ENCODE measurements at places on chromosomes 1 and 21.

DNA sequence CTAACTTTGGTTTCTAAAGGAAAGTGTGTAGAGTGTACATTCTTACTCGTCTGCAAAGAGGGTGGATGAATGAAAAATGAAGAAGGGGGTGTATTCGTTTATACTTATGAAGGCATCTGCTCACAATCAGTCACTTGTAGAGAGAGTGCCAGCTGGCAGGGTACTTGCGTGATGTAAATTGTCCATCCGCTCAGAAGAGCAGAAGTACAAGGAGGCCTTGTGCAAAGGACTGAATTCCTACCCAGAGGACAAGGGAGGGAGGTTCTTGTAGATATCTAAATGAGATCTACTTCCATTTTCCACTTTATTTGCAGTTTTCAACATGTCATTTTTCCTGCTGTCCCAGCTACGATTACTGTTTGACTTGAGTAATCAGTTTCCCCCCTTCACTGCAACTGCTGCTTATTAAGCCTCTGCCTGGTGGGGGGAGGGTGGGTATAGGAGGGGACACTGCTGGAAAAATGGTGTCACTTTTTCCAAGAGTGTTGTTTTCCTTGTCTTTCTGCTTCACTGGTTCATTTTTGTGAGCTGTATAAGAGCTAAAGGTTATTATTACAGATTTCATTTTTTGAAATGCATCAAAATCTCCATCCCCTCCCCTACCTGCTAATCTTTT, 67.3 kb downstream of the LAMC1 start:
- DNase-seq: no peak

DNA sequence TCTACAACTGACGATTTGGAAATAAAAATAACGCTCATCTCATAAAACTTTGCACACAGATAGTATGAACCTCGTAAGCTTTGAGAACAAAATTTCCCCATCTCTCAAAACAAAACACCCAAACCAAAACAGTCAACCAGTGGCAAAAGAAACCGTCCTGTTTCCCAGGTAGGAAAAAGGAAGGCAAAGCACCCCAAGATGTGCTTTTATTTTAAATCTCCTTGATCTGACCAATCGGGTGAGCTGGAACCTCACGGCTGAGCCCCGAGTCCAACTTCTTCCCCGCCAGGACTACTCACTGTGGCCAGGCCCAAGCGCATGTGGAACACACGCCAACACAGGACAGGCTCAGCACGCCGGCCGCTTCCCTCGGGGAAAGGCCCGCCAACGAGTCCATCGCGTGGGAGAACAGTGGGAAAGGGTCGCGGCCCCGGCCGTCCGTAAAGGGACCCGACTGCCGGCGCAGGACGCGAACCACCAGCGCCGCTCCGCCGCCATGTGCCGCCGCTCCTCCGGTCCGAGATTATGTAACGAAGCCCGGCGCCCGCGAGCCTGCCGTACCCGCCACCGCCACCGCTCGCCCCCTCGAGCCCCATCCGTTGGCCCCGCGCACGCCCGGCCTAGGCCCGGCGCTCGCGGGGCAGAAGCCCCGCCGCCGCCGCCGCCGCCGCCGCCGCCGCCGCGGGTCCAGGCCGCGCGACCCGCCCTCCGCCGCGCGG, 759 bp downstream of the AHCTF1 start:
- DNase-seq: peak; percentile 32

GRCh38 chr1:212958175-212958574, 7.8 kb downstream of the VASH2 start:
- no peak for DNase-seq

DNA sequence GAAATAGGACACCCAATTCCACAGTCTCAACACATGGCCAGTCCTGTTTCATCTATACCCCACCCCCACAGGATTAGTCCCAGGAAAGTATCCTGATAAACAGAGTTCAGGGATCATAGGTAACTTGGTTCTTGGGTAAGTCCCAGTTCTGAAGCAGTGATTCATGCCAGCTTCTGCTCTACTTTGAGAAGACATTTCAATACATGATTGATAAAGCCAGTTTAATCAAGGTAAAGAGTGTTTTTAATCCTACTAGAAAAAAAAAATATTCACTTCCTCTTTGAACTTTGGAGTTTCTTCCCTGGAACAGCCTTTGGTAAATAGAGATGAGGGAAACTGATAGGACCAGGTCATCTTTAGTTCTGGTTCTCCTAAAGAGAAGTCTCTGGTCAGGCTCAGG, 142.4 kb downstream of the TLR5 start:
- DNase-seq: no peak

- no peak for DNase-seq
These were observed 724 bp upstream of the ANKRD35 start for GRCh38 chr1:145886390-145886789.

GRCh38 chr21:38626306-38626705, 128.0 kb upstream of the ERG start:
- no peak for DNase-seq

GRCh38 chr1:225746361-225747179, 31.1 kb upstream of the SRP9 start:
- DNase-seq: peak; percentile 95

DNA sequence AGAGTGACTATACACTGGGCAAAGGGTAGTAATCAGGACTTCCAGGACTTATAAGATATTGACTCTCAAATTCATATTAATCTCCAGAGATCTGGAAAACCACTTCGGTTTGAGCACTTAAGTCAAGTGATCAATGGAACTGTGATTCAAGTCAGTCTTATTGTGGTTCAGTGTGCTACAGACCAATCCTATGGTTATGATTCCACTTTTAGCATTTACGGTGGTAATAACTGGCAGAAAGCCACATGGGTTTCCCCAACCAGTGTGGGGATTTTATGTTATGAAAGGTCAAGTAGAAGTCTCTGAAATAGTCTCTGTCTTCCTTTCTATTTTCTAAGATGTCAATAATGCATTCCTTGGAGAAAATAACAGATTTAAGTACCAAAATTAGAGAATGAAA, 151.3 kb upstream of the NEGR1 start:
- no peak for DNase-seq

DNA sequence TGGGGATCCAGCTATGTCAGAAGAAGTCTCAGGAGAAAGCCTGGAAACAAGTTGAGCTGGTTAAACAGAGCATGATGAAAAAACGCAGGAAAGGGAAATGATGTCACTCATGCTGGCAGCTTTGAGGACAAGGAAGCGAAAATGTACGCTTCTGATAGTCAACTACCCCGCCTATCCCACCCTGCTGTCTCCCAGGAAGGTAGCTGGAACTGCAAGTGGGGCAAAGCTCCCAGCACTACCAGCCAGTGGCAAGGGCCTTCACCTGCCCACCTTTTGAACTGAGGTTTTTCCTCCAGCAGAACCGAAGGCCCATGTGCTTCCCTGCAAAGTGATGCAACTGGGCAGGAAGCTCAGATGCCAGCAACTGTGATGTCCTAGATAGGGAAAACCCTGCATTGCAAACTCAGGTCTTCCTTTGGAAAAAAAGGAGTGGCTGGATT, 6.3 kb upstream of the IL20 start:
- no peak for DNase-seq

- no peak for DNase-seq
These were observed 7.2 kb downstream of the XCL1 start for GRCh38 chr1:168583571-168583970.
